Suppressor macrophage treated with lipopolysaccharide for 1 hour (primary cell): ENCODE measurements at places on chromosomes 11 and 22.

- DNase-seq = no peak
Measured at GRCh38 chr11:46759196-46759595, 40.2 kb downstream of the F2 start.

- DNase-seq = no peak
Measured at GRCh38 chr11:120134931-120135228, 3.0 kb downstream of the TRIM29 start.

DNA sequence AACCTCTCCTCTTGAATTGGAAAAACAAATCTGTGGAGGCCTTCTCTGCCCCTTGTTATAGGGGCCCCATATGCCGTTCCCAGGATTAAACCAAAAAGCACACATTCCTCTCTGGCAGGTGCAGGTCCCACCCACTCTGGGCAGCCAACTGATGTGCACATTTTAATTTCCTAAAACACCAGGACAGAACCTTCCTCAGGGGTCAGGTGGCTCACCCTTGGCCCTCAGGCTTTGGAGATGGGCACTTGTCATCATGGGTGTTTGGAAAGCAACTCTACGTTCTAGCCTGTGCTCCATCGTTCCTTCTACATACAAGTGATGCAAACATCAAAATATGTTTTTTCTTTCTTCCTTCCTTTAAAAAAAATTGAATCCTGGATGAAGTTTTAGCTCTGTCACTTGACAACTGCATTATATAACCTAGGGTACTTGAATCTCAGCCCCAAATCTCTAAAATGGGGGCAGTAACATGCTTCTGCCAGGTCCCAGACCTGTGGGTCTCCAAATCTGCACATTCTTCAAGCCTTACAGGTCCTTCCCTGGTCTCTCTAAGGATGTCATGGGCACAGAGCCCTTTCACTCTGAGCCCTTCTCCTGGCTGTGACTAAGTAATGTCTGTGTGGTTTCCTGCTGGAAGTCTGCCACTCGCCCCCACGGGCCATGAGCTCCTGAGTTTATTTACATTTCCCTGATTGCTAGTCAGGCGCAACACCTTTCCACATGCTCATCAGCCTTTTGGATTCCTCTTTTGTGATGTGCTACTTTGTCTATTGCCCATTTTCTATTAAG, 43.8 kb downstream of the KCNQ1OT1 start:
- no peak for DNase-seq

- no peak for DNase-seq
Measured at GRCh38 chr11:102240502-102240901, 76.8 kb upstream of the BIRC3 start.

GRCh38 chr11:114848027-114848426, 169.7 kb downstream of the NXPE2 start:
- no peak for DNase-seq

- peak; percentile 2 for DNase-seq
Measured at GRCh38 chr11:99739464-99740089, 718.8 kb downstream of the CNTN5 start.

DNA sequence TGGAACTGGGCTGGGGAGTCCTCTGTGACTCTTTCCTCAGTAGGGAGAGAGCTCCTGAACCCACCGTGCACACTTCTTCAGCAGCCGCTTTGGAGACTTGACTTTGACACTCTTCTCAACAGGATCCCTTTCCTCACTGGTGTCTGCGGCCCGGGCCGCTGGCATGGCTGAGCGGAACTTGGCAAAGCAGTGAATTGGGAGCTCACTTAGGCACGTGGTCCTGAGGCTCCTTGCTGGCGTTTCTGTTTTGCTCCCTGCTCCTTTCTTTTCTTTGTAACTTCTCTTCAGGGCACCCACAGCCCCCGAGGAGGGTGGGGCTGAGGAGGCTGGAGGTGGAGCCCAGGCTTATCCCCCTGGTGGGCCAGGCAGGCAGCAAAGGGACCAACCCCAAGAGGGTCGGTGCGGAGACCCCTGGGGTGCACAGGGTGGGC, 8.4 kb upstream of the KCNQ1OT1 start:
- DNase-seq = no peak

DNA sequence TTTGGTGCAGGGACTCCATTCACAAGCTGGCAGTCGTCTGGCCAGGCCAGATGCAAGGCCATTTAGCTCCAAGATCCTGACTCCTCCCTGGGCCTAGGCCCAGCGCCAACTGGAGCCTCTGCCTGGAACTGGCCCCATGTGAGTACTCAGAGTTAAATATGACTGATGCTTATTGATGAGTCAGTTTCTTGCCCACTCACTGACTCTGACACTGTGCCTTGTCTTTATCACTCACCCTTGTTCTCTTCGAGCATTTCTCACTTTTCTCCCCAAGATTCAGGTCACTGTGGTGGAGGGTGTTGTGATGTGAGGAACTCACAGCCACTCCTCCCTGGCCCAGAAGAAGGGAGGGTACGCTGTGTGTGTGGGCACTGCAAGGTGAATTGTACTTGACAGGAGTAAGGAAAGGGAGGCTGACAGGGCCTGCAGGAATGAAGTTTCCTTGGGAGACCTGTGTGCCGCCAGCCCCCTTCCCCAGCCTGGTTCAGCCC, 23.2 kb upstream of the ST3GAL4 start:
- DNase-seq = peak; percentile 40

DNA sequence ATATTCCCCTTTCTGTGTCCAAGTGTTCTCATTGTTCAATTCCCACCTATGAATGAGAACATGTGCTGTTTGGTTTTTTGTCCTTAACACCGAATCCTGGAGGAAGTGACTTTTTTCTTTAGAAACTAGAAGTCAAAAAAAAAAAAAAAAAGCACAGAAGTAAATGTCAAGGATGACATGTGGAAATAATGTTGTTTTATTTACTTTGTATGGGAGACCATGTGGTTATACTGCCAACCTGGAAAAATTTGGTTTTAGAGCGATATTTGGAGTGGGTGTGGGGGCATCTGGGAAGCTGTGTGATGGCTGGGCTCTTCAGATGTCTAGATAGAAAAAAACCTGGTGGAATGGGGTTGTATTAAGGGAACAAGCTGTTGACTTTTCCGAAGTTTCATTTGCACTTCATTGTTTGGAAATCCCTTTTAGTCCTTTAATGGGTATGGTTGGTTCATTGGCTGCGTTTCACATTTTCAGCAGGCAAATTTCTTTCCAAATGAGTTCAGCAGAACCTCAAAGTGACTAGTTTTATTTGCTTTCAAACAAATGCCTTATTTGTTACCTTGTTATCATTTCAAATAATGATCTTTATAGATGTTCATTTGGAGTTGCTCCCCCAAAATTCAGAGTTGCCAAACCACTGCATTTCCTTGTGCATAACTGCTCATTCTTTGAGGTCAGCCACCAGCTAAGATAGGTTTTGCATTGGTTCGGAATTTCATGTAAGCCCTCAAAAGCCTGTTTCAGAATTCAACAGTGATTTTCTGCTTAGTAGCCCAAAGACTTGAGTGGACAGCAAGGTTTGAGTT, 508.2 kb downstream of the METTL15 start:
- no peak for DNase-seq
